Activated T-cell treated with anti-CD3 and anti-CD28 coated beads, Interleukin-2, amount 50 U/mL, for 4 hours (primary cell): ENCODE measurements at places on chromosomes 4 and X. TPM values are rescaled to one million over a fixed set of nuclear protein-coding genes. Genes with fewer than 3 reads are reported as not detected.

- no peak for DNase-seq
These were observed 247.4 kb downstream of the FBXO8 start for GRCh38 chr4:174036111-174036510.

DNA sequence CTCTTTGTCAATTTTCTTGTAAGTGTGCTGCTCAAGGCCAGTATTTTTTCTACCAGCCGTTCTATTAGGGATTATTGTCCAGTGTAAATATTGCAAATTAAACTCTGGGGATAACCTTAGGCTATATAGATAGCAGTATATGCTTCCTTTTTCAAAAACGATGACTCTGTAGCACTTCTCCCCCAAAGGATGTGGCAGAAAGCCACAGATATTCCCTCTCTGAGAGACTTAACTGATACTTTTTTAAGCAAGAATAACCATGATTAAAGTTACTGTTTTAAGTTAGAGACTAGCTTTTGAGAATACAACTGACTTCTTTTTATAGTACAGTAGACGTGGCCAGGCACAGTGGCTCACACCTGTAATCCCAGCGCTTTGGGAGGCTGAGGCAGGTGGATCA lies 130.0 kb downstream of the FHIP1A start:
- DNase-seq: no peak

- no peak for DNase-seq
These were observed 151.0 kb downstream of the VCX3A start for GRCh38 chrX:6383917-6384316.

BMPR1B gene
- not detected for total RNA-seq

HMX1 gene
- total RNA-seq: not detected

DNA sequence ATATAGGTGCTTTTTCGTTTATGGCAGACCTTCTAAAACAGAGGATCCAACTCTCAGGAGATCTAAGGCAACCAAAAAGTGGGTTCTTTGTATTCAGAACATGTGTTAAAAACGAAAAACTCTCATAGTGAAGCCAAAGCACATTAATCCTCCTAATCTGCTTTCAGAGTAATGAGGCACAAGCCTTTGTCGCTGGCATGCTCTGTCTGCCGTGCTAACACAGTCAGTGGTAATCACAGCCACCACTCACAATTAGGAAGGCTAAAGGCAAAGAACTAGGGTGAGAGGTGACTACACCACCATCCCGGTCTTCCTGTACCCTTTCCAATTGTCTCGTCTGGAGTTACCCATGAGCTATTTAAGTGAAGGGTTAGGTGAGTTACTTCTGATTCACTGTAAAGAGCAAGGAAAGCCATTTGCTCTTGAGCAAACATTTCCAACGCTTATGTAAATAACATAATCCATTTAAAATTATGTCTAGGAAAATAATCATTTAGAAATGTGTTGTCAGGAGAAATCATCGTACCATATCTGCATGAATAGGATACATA lies 40.7 kb downstream of the NPY2R start:
- DNase-seq: no peak

ADH1A gene
- total RNA-seq: not detected

- DNase-seq: no peak
These were observed 640.6 kb downstream of the PCDH7 start for GRCh38 chr4:31360786-31361185.

PHOX2B gene
- total RNA-seq: not detected

- no peak for DNase-seq
These were observed 180.9 kb downstream of the DACH2 start for GRCh38 chrX:86329174-86329573.

MAGEA1 gene
- not detected for total RNA-seq

DNA sequence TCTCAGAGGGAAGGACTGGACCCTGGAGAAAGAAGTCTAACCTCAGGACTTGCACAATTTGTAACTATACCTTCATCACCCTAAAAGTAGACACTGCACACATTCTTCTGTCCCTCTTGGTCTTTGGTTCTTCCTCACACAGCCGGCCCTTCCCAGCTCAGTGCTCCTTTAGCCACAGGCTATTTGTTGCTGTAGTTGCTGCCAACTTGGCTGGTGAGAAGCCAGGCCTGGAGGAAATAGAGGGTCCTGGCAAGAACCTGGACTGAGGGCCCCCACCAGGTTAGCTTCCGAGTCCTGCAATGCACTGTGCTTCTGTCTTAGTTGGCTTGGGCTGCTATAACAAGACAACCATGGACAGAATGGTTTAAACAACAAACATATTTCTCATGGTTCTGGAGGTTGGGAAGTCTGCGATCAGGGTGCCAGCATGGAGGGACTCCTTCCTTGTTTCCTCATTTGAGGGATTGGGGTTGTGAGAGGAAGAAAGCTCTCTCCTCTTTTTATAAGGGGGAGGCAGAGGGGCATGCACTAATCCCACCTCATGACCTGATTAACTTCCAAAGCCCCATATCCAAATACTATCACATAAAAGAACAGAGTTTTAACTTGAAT lies 4.4 kb upstream of the FGF5 start:
- DNase-seq: no peak

DNA sequence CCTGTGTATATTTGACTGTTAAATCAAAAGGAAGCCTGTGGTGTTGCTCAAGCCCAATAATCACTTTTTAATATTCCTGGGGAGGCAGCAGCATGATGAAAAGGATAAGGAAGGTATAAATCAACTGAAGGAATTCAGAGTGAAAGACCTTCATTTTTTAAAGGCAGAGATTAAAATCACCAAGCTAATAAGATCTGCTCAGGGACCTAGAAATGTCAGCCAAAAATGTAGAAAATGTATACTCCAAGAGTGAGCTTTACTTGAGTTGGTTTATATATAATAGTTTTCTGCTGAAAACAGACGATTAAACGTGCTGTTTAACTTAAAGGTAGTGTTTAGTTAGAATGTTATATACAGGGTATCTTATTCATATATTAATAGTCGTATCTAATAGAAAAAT lies 549.3 kb downstream of the IQCM start:
- DNase-seq: no peak
